ENCODE measurements at places on chromosomes 1 and 21. TPM values are rescaled to one million over a fixed set of nuclear protein-coding genes. Genes with fewer than 3 reads are reported as not detected.

GRCh38 chr1:162632217-162632666 lies at the start of gene DDR2:
Gene DDR2 (plus strand): TSS chr1:162632464. CDS start chr1:162719064, 86,600 bp downstream.
- peak; percentile 83 for DNase-seq

GRCh38 chr21:41188486-41189149 lies 20.7 kb downstream of the BACE2 start:
- DNase-seq: no peak

- no peak for DNase-seq
Observed at GRCh38 chr1:115877511-115877910, 36.6 kb upstream of the NHLH2 start.

GRCh38 chr21:15534450-15534886 lies 195.3 kb upstream of the USP25 start:
- no peak for DNase-seq

DNA sequence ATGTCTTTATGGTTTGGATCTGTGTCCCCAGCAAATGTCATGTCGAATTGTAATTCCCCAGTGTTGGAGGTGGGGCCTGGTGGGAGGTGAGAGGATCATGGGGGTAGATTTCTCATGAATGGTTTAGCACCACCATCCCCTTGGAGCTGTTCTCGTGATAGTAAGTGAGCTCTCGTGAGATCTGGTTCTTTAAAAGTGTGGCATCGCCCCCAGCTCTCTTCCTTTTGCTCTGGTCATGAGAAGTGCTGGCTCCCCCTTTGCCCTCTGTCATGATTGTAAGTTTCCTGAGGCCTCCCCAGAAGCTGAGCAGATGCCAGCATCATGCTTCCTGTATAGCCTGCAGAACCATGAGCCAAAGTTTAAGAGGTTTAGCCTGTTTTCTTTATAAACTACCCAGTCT lies 11.2 kb upstream of the KCNE2 start:
- no peak for DNase-seq

- no peak for DNase-seq
Observed at GRCh38 chr1:61910035-61910434, 167.8 kb downstream of the PATJ start.

GRCh38 chr21:42037943-42038342 lies 27.8 kb upstream of the ZBTB21 start:
- no peak for DNase-seq

DNA sequence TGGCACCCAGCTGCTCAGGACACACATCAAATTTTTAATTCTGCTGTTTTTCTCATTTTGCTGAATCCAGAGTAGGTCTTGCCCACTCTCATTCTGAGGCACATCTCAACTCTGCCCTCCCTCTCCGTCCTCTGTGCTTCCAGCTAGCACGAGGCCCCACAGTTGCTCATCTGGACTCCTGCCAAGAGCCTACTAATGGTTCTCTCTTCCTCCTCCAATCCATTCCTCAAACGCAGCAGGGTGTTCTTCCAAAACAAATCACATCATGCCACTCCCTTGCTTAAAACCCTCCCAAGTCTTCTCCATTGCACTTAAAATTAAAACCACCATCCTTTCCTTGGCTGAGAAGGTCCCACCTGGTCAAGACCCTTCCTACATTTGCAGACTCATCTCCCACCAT lies 49.8 kb upstream of the SCAF4 start:
- DNase-seq: peak; percentile 81

Gene ARHGEF16
- 10.9 TPM for total RNA-seq

GRCh38 chr1:33072707-33073106 lies 8.2 kb upstream of the AZIN2 start:
- DNase-seq: peak; percentile 61

- no peak for DNase-seq
Observed at GRCh38 chr1:161173711-161174110, 3.6 kb downstream of the B4GALT3 start.

GRCh38 chr1:7178336-7178735 lies 393.1 kb downstream of the CAMTA1 start:
- no peak for DNase-seq

DNA sequence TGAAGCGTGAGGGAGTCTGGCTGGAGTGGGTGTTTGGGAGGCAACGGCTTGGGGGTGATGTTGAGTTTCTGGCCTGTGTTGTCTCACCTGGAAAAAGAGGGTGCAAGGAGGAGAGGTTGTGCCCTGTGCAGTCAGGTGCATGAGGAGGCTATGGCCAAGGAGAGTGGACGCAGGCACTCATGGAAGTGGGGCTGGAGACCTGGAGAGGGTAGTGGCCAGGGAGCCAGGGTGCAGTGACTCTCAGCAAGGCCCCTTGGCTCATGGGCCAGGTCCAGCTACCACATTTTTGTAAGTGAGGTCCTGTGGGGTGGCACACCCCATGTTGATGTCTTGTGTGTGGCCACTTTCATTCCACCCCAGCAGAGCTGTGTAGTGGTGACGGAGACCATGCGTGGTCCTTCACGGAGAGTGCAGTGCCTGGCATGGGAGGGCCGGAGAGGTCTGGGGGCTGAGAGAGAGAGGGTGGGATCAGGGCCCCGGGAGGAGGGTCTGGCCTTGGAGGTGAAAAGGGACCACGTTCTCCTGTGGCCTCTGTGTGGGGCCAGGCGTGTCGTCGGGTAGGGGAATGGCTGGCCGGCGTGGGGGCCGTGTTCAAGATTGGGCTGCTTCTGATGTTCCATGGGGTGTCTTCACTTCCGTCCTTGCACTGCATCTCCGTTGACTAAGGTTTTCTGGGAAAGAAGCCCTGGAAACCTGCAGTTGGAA lies 6.1 kb downstream of the SNAP47 start:
- no peak for DNase-seq

All from Daoy (cell line).